Nephron progenitor cell (in vitro differentiated cells): ENCODE measurements at places on chromosomes 5 and 9.

- no peak for DNase-seq
Measured at GRCh38 chr5:65955746-65956145, 29.4 kb downstream of the ERBIN start.

- no peak for DNase-seq
Measured at GRCh38 chr5:10645146-10645545, 81.3 kb downstream of the ANKRD33B start.

- no peak for DNase-seq
Measured at GRCh38 chr5:143359869-143360268, 43.6 kb downstream of the NR3C1 start.

DNA sequence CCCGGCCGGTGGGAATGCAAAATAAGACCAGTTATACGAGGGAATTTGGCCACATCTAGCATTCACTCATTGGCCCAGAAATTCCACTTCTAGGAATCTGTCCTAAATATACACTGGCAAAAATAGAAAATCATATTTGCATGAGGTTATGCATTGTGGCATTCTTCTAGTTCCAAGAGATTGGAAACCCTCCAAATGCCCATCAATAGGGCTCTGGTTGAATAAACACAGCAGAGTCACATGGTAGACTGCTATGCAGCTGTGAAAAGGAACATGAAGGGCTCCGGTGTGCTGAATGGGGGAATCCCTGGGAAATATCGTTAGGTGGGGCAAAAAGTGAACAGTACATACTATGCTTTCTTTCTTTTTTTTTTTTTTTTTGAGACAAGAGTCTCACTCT lies 36.8 kb downstream of the PTGES start:
- DNase-seq: no peak

- no peak for DNase-seq
Measured at GRCh38 chr5:105158526-105158925, 1595.9 kb upstream of the NUDT12 start.

DNA sequence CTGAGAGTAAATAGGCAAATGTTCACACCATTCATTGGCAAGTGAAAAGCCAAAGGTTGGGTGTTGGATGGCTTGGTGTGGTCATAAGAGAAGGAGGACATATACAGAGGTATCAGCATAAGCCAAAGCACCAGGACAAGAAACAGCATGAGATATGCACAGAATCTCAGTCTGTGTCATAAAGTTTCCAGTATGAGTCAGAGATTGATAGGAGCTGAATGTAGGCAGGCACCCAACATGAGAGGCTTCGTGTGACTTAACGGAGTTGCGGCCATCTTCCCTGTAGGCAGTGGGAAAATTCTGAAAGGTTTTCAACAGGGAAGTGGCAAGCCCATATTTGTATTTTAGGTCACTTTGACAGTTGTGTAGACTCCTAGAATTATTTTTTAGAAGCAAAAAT lies 54.5 kb downstream of the SNCAIP start:
- no peak for DNase-seq

GRCh38 chr5:141522301-141522700 lies 33.4 kb downstream of the PCDHGC5 start:
- no peak for DNase-seq

DNA sequence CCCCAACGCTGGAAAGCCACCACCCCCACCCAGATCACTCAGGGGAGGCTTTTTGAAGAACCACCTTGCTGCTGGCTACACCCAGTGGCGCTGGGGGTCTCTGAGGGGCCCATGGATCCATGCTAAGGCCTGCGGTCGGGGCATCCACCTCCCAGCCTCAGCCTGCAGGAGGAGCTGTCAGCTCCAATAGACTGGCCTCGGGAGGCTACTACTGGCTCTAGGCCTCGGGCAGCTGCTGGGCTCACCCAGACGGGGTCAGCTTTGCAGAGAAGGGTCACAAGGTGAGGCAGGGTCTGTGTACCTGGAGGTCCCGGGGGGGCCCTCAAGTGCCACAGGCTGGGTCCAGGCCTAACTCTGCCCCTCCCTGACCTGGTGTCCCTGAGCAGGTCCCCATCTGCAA lies 193.7 kb downstream of the OLFM1 start:
- DNase-seq: no peak

DNA sequence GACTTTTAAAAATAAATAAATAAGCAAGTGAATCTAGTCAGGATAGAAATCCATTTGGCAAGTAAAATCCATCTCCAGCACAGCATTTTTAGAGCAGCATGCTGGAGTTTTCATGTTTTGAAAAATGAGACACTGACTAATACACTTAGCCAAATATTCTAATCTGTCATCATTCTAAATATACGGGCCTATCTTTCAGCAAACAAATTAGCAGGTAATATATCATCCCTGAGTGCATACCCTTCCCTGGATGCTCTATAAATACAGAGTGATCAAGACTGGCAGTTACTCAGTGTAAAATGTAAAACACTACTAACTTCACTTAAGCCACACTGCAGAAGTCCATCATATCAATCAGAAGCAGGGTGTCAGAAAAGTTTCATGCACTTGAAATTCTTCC lies 58.4 kb downstream of the MLLT3 start:
- DNase-seq: no peak

DNA sequence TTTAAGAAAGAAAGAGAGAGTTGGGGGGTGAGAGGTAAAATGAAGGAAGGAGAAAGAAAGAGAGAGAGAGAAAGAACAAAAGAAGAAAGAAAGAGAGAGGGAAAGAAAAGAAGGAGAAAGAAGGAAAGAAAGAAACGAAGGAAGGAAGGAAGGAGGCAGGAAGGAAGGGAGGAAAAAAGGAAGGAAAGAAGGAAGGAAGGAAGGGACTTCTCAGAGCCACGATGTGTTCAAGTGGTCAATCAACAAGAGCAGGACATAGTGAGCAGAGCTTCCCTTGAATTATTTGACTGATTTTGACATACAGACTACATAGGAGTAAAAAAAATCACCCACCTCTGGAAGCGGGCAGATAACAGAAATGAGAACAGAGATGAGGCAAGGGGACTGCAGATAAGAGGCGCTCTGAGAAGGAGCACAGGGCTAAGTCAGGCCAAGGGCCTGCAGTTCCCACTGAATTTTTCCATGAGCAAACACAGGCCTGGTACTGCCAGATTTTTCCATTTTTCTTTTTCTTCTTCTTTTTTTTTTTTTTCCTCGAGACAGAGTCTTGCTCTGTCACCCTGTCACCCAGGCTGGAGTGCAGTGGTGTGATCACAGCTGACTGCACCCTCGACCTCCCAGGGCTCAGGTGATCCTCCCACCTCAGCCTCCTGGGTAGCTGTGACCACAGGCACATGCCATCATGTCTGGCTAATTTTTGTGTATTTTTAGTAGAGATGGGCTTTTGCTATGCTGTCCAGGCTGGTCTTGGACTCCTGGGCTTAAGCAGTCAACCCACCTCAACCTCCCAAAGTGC lies 77.7 kb upstream of the IL17B start:
- no peak for DNase-seq

DNA sequence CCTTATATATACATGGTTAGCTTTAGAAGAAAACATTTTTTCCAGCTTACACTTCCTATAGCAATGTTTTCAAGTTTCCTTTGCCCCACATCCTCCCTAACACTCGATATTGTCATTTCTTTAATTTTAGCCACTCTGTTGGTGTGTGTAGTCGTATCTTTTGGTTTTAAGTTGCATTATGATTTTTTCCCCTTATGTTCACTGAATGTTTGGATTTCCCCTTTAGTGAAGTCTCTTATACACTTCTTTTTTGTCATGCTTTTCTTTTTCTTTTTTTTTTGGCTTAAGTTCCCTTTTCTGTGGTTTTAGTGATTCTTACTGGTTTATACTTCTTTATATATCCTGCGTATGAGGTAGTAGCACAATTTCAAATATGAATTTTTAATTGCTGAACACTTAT lies 58.8 kb downstream of the KDM4C start:
- DNase-seq: no peak

- DNase-seq: no peak
Measured at GRCh38 chr9:14262827-14263226, 51.1 kb downstream of the NFIB start.

GRCh38 chr5:172564188-172564587 lies 76.9 kb upstream of the NEURL1B start:
- no peak for DNase-seq

DNA sequence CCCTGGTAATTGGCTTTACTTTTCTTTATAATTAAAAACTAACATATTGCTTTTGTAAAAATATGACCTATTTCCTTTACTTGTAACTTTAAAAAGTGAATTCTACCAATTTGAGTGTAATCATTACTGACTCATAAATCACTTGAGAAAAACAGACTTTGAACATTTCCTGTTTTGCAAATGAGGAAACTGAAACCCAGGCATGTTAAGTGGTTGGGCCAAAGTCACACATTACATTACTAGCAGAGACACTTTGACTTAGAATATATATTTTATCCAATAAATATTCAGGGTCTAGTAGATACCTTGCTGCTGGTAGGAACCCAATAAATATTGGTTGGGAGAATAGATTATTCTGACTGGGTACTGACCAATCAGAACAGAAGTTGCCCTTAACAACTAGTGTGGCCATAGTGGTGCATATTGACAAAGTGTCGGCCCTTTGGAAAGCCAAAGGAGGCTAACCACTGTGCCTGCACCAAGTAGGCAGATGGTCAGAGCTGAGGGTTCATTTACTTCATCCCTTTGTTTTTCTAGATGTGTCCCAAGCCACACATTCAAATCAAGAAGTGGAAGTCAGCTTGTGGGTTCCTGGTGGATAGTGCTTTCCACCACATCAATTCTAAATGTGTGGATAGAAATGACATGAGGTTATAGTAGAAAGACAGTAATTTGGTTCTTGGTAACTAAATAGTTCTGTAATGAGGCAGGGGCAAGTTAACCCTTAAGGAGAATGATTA lies 365.1 kb upstream of the RIOK2 start:
- no peak for DNase-seq

DNA sequence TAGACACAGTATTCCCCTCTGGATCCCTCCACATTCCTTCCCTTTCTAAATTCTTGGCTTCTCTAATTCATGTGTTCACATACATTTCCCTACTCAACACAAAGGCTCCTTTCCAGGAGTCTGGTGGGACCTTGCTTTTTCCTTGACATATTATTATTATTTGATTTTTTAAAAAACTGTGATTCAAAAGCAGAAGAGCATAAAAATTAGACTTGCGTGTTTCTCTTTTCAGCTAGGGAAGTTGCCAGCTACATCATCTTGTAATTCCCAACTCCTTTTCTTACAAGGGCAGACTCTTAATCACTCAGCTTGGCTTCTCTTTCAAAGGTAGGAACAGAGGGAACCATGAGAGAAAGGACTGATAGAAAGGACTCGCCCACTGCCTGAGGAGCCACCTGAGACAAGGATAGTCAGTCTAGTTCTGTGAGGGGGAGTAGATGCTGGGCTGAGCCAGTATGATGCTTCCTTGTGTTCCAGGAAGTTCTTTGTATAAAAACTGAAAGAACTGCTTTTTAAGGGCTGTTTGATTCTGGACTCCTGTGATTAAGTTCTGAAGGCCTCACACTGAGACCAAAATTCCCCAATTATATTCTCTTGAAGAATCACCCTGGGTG lies 51.0 kb upstream of the DPYSL3 start:
- no peak for DNase-seq

DNA sequence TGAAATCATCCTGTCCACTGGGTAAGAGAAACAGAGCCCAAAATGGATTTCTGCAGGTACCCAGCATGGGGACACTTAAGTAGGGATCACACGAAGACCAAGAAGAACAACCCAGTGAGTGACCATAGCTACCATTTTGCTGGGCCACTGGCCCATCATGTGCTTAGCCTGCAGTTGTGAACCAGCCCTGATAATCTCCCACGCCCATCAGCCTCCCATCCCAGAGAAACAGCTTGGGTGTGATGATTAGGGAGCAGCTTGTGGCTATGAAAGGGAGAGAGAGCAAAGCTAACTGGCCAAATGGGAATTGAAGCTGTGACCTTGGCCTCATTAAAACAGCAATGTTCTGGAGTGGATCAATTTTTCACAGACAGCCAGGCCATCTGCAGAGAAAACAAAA lies 138.5 kb downstream of the SLC24A2 start:
- DNase-seq: no peak

- DNase-seq: no peak
Measured at GRCh38 chr9:122124048-122124447, 30.9 kb upstream of the TTLL11 start.

GRCh38 chr9:17751486-17751885 lies 172.6 kb downstream of the SH3GL2 start:
- DNase-seq: no peak

DNA sequence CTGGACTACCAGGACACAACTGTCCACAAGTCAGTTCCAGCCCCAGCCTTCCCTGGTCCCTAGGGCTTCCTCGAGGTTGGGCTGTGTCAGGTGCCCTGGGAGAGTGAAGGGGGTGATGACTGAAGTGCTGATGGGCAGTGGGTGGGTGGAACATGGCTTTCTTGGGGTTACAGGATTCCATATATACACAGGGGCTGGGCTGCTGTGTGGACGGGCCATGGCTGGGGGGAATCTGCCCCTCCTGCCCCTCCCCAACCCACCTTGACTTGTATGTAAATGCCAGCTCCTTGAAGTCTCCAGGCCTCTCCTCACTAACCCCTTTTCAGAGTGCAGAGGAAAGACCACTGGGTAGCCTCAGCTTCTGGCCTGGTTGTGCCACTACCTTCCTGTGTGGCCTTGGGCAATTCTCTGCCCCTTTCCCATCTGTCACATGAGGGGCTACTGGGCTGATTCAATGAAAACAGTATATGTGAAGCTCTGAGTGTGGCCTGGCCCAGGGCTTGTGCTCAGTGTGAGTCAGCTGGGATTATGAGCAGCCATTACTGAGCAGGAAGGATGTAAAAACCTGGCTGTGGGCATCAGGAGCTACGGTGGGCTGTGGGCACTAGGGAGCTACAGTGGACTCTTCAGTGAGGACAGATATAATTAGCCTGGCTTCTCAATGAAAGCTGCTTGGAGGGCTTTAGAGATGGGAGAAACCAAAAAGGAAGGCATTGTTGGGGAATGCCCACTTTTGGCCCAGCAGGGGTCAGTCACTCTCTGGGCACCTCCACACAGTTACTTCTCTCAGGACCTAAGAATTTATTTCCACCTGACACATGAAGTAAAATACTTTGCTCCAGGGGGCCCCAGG lies 23.3 kb downstream of the PITX1 start:
- DNase-seq: no peak

- DNase-seq: no peak
Measured at GRCh38 chr5:155954701-155955445, 372.1 kb upstream of the SGCD start.

- no peak for DNase-seq
Measured at GRCh38 chr5:95317085-95317484, 32.2 kb upstream of the MCTP1 start.
